ENCODE measurements at places on chromosomes 3 and 15.

- DNase-seq: no peak
Measured at GRCh38 chr15:101500865-101501551, 11.5 kb upstream of the PCSK6 start.

GRCh38 chr15:37806808-37807207 is 127.6 kb upstream of the TMCO5A start:
- DNase-seq: no peak

- DNase-seq: no peak
Measured at GRCh38 chr3:144105542-144105941, 133.9 kb downstream of the DIPK2A start.

DNA sequence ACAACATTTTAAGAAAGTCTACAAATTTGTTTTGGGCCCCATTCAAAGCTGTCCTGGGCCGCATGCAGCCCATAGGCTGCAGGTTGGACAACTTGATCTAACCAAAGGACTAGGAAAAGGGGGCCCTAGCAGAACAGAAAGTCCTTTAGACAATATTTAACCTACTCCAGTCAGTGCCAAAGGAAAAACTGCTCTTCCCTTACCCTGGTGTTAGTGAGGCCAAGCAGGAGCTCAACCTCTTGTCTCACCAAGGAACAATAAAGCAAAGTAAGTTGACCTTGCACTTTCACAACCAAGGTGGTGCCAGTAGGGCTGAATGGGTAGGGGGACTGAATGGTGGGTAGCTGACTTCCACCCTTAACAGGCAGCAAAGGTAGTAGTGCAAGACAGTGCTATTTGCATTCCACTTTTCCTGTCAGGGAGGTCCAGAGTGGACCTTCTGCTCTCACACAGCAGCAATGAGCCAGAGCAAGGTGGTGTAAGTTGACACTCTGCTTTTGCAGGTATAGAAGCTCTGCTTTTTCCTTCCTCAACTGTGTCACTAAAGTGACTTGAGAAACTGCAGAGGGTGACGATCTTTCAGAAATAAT is 124.9 kb downstream of the WDR72 start:
- no peak for DNase-seq

DNA sequence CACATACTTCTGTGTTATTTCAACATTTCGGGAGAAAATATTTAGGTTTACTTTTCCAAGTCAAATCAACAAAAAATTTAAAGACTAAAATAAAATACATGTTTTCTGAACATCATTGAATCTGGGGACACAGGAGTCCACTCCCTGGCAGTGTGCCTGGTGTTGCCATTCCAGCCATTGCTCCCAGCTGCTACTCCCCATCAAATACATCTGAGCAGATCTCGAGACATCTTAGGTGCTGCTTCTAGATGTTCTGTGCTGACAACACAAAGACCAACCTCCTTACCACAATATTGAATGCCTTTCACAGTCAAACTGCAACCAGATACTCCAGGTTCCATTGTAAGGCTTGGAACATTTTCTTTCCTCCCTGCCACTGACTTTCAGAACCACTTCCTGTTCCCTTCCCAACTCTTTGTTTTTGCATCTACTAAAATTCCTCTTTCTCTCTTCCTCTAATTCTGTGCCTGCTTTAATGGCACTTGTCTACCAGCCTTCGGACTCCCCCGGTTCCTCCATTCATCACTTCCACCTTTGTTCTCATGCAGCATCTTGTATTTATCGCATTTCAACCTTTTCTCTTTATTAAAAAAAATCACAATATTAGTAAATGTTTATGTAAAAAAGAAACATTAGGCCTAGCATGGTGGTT is 81.1 kb upstream of the SLC4A7 start:
- DNase-seq: no peak

All from midbrain (tissue), 1 donor.